A549 treated with AZD2906 at 1 μM for 4 hours (cell line): ENCODE measurements at places on chromosomes 5 and 9. TPM values are rescaled to one million over a fixed set of nuclear protein-coding genes. Genes with fewer than 3 reads are reported as not detected.

Gene CLIC3
- 3.2 to 7.2 TPM (median 5.6 TPM) in 5 replicates for total RNA-seq

Gene CHSY3
- 0.06 to 0.09 TPM (median 0.07 TPM) in 5 replicates for total RNA-seq

Gene NR6A1
- total RNA-seq, result 1.4 to 2.0 TPM (median 1.7 TPM) in 5 replicates

Gene FAM240B
- total RNA-seq, result not detected in 5 replicates

Gene CCNO
- total RNA-seq, result 4.5 to 8.1 TPM (median 7.5 TPM) in 5 replicates

Gene CDKN2A
- total RNA-seq, result 0.15 TPM in 1 of 5 replicates, not detected in the others

Gene LHX2
- 3.8 to 4.4 TPM (median 4.1 TPM) in 5 replicates for total RNA-seq

Gene XPA
- total RNA-seq, result 13.0 to 15.2 TPM (median 13.6 TPM) in 5 replicates

Gene AFAP1L1
- 12.3 to 15.7 TPM (median 15.4 TPM) in 5 replicates for total RNA-seq

Gene NTNG2
- total RNA-seq, result 1.1 to 2.1 TPM (median 1.3 TPM) in 5 replicates

Gene PCDHB9
- total RNA-seq, result 0.01 to 0.09 TPM (median 0.02 TPM) in 4 of 5 replicates, not detected in the other

Gene ZBTB43
- 6.2 to 10.9 TPM (median 6.8 TPM) in 5 replicates for total RNA-seq

Gene ATP6V1G1
- total RNA-seq, result 108 to 141 TPM (median 115 TPM) in 5 replicates

Gene FIBCD1
- total RNA-seq, result 14.3 to 27.2 TPM (median 25.1 TPM) in 5 replicates

Gene S1PR3
- 89.8 to 95.1 TPM (median 93.5 TPM) in 5 replicates for total RNA-seq

Gene FGD3
- 0.12 to 0.26 TPM (median 0.16 TPM) in 5 replicates for total RNA-seq

Gene LRRC70
- 0.11 to 0.31 TPM (median 0.13 TPM) in 5 replicates for total RNA-seq

Gene ABL1
- total RNA-seq, result 43.7 to 52.2 TPM (median 49.4 TPM) in 5 replicates

Gene ZNF483
- 0.31 to 1.1 TPM (median 0.49 TPM) in 5 replicates for total RNA-seq

Gene TMEM252
- total RNA-seq, result not detected in 5 replicates

Gene FBN2
- total RNA-seq, result 12.9 to 19.1 TPM (median 17.6 TPM) in 5 replicates

Gene ZNF879
- 0.48 to 0.77 TPM (median 0.52 TPM) in 5 replicates for total RNA-seq

Gene BHMT
- total RNA-seq, result 0.07 TPM in 1 of 5 replicates, not detected in the others

Gene SHOC1
- total RNA-seq, result not detected in 5 replicates

Gene GPBP1
- 35.1 to 46.6 TPM (median 36.3 TPM) in 5 replicates for total RNA-seq

Gene NANS
- total RNA-seq, result 61.2 to 75.0 TPM (median 72.7 TPM) in 5 replicates

Gene SLC23A1
- 1.1 to 1.7 TPM (median 1.3 TPM) in 5 replicates for total RNA-seq

Gene RNF145
- total RNA-seq, result 124 to 138 TPM (median 129 TPM) in 5 replicates

Gene TAF7
- total RNA-seq, result 59.3 to 79.3 TPM (median 67.9 TPM) in 5 replicates

Gene PCDHB6
- total RNA-seq, result 0.84 to 1.1 TPM (median 0.90 TPM) in 5 replicates

Gene PCDHB2
- 2.6 to 5.2 TPM (median 3.4 TPM) in 5 replicates for total RNA-seq

Gene FBLL1
- total RNA-seq, result 0.07 to 0.14 TPM (median 0.11 TPM) in 4 of 5 replicates, not detected in the other

Gene TCERG1
- 36.1 to 47.5 TPM (median 42.3 TPM) in 5 replicates for total RNA-seq

Gene PAX5
- total RNA-seq, result 0.01 to 0.09 TPM (median 0.03 TPM) in 5 replicates

Gene C8G
- 0.87 to 1.4 TPM (median 1.3 TPM) in 5 replicates for total RNA-seq

Gene SLC6A18
- total RNA-seq, result 0.24 TPM in 1 of 5 replicates, not detected in the others

Gene SHISAL2B
- total RNA-seq, result 0.15 TPM in 1 of 5 replicates, not detected in the others

Gene OR1J2
- 0.10 TPM in 1 of 5 replicates, not detected in the others for total RNA-seq
